NCI-H146 (cell line): ENCODE measurements at places on chromosomes 2 and 18.

GRCh38 chr18:61551586-61551985 lies 218.4 kb downstream of the CDH20 start:
- peak; percentile 75 for DNase-seq

DNA sequence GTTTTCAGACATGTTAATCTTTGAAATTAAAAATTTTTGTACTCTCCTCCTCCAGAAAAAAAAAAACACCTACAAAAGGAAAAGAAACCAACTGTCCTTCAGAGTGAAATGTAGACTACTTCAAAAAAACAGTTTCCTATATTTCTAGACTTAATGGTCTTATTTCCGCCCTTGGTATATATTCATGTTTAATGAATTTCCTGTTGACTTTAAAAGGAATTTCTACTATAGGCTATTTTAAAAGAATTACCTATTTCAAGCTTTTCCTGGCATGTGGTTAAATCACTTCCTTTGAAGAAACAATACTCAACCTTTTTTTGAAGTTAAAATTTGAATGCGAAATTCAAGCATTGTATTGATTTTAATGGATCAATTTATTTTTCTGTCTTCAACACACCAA lies 29.2 kb downstream of the GULP1 start:
- no peak for DNase-seq

GRCh38 chr18:8657050-8657820 lies 48.0 kb downstream of the RAB12 start:
- DNase-seq = peak; percentile 51

GRCh38 chr2:45647986-45648520 lies 3.4 kb upstream of the PRKCE start:
- DNase-seq = no peak

GRCh38 chr2:19848029-19848750 lies 53.6 kb downstream of the TTC32 start:
- DNase-seq = no peak

GRCh38 chr18:79385708-79386341 lies 9.9 kb upstream of the NFATC1 start:
- DNase-seq = no peak

- DNase-seq = no peak
These were observed 92.4 kb downstream of the TFCP2L1 start for GRCh38 chr2:121192576-121192975.

DNA sequence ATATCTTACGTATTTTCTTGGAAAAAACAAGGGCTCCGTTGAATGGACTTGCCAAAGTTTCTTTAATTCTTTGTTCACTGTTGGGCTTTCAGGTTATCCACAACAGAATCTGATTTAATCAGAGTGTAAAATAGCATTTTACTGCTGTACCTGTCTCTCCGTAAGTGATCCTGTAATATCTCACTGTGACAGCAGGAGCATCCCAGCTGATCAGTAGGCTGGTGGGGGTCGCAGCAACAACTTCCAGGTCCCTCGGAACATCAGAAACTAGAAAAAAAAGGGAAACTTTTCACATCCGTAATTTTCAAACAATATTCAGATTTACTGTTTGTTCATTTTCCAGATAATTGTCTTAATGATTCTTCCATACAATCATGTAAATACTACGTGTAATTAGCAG lies 51.2 kb downstream of the FN1 start:
- no peak for DNase-seq

DNA sequence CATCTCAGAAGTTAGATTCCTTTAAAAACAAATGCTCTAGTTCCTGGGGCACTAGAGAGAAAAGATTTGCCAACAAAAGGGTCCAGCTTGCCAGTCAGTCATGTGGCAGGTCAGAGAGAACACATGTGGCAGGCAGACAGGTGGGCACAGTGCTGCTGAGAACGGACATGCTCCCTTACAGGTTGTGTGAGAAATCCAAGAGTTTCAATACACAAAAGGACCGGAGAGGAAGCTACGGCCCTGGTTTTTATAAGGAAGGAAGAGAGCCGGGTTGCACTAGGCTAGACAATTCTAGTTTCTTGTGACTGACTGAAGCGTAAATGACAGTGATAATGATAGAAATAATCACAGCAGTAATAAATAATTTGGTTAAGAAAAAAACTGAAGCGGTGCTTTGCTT lies 18.3 kb downstream of the CDC42EP3 start:
- no peak for DNase-seq

DNA sequence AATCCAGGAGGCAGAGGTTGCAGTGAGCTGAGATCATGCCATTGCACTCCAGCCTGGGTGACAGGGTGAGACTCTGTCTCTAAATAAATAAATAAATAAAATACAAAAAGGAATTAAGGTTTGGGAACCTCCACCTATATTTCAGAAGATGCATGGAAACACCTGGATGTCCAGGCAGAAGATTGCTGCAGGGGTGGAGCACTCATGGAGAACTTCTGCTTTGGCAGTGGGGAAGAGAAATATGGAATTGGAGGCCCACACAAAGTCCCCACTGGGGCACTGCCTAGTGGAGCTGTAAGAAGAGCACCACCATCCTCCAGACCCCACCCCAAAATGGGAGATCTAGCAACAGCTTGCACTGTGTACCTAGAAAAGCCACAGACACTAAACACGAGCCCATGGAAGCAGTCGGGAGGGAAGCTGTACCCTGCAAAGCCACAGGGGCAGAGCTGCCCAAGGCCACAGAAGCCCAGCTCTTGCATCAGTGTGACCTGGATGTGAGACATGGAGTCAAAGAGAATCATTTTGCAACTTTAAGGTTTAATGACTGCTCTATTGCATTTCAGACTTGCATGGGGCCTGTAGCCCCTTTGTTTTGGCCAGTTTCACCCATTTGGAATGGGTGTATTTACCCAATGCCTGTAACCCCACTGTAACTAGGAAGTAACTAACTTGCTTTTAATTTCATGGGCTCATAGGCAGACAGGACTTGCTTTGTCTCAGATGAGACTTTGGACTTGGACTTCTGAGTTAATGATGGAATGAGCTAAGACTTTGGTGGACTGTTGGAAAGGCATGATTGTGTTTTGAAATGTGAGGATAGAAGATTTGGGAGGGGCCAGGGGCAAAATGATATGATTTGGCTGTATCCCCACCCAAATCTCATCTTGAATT lies 265.3 kb downstream of the ZEB2 start:
- no peak for DNase-seq

DNA sequence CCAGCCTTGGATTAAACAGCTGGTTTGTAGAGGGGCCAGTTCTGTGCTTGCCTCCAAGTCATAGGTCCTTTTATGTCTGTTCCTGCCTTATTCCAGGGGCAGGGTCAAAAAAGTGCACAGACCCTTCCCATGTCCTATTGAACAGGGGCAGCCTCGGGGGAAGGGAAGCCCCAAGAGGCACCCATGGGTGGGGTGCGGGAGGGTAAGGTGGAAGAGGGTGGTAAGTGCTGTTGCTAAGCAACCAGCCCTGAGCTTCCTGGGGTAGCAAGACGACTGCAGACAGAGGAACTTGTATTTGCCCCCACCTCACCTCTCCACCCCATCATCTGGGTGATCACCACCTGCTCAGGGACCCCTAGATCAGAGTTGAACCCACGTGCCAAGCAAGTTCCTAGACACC lies 7.7 kb downstream of the DNMT3A start:
- DNase-seq = no peak

DNA sequence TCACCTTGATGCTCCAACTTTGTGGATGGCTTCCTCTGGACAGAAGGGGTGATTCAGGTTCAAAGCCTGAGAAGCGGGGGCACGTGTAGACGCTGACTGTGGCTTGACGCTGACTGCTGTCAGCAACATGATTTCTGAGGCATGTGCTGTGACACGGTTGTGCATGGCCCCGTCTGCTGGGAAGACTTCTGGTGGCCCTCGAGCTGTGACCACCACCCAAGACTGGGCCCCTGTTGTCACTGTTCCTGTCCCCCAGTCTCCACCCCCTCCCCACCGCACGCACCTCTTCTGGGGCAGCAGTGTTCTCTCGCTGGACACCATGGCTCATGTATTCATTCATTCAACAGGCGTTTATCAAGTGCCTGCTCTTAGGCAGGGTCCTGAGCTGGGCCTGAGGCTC lies 245.0 kb downstream of the FAM210A start:
- no peak for DNase-seq

DNA sequence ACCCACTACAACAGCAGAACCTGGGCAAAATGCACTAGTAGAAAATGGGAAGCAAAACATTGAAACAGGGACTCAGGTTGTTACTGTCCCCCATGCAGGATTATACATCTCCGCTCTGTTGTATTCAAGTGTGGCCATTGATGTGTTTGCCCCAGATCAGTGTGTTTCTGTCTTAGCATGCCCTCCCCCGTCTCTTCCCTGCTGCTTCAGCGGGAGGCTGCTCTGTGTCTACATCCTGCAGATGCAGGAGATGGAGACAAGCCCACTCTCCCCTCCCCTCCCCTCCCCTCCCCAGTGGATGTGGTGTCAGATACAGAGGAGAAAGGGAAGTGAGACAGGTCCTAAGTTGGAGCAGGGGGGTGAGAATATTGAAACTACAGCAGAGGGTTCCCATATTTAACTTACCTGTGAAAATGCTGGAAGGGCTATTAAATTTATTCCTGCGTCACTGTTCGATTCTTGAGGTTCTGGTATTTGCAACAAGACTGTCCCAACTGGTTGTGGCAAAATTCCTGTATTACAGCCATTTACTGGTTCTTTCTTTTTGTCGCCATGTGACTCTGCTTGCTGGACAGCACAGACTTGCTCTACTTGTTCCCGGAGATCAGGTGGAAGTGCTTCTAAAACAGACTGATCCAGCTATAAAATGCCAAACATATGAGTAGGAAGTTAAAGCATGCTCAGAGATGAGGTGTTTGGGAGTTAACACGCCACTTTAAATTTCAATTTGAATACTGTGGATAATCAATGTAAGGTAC lies 67.0 kb downstream of the EIF5B start:
- DNase-seq = no peak

- DNase-seq = no peak
These were observed 105.6 kb downstream of the TNS1 start for GRCh38 chr2:217897091-217897715.

GRCh38 chr2:225400060-225400511 lies 576 bp downstream of the NYAP2 start:
- DNase-seq = peak; percentile 69

DNA sequence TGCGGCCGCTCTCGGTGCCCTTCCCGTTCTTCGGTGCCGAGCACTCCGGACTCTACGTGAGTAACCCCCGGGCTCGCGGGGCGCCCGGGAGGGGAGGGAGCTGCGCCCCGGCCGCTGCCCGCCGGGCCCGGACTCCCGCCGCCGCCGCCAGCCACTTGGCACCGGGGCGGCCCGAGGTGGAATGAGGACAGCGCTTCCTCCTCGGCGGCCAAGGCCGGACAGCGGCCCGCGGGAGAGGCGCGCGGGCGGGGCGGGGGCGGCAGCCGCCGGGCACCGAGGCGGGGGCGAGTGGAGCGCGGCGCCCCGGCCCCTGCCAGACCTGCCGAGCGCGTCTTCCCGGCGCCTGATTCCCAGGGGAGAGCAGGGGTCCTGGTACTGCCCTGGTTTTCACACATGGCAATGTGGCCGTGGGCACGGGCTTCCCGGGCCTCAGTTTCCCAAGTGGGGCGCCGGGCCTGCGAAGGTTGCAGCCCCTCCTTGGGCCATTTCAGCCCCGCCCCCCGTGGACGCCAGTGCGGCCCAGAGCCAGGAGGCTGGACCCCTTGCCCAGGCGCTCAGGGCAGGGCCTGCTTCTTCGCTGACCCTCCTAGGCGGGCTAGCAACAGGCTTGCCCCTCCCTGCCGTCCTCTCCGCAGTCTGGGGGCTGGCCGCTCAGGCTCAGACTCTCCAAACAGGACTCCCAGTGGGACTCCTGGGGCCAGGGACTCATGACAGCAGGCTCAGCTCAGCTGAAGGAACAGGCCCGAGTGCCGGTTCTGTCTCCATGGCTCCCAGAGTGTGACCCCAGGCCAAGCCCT lies 775 bp downstream of the SNED1 start:
- peak; percentile 16 for DNase-seq

GRCh38 chr2:176414641-176415040 lies 145.4 kb downstream of the MTX2 start:
- no peak for DNase-seq

- DNase-seq = no peak
These were observed 382.9 kb downstream of the DCC start for GRCh38 chr18:52722904-52723303.

DNA sequence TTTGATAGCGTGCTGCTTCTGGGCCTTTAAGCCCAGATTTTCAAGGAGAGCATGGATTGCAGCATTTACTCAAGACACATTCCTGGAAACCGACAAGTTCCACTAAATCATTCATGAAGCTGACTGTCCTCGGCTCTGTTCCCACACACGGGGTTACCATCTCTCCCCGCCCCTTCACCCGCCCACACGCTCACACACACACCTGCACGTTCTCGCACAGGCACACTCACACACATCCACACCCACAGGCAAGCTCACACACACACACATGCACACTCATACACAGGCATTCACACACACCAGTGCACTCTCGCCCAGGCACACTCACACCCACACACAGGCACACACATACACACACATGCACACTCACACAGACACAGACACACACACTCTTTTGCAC lies 150.0 kb upstream of the AGAP1 start:
- no peak for DNase-seq

GRCh38 chr18:55443776-55444175 lies 144.2 kb downstream of the TCF4 start:
- DNase-seq = no peak

GRCh38 chr2:178761759-178762371 lies 45.4 kb downstream of the TTN start:
- peak; percentile 62 for DNase-seq

GRCh38 chr18:80172056-80172455 lies 63.0 kb downstream of the ADNP2 start:
- DNase-seq = no peak

DNA sequence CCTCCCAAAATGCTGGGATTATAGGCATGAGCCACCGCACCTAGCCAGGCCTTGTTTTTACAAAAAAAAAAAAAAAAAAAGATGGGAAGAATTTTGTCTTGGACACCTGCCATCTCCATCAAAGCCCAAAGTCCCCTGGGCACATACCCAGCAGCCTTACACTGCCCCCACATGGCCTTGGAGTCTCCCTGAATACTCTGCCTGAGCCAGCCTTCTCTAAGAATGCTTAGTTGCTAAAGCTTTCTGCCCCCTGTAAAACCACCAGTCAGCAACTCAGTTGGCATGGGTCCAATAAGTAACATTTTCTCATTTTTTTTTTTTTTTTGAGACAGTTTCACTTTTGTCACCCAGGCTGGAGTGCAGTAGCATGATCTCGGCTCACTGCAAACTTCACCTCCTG lies 40.6 kb downstream of the SPC25 start:
- peak; percentile 0 for DNase-seq

DNA sequence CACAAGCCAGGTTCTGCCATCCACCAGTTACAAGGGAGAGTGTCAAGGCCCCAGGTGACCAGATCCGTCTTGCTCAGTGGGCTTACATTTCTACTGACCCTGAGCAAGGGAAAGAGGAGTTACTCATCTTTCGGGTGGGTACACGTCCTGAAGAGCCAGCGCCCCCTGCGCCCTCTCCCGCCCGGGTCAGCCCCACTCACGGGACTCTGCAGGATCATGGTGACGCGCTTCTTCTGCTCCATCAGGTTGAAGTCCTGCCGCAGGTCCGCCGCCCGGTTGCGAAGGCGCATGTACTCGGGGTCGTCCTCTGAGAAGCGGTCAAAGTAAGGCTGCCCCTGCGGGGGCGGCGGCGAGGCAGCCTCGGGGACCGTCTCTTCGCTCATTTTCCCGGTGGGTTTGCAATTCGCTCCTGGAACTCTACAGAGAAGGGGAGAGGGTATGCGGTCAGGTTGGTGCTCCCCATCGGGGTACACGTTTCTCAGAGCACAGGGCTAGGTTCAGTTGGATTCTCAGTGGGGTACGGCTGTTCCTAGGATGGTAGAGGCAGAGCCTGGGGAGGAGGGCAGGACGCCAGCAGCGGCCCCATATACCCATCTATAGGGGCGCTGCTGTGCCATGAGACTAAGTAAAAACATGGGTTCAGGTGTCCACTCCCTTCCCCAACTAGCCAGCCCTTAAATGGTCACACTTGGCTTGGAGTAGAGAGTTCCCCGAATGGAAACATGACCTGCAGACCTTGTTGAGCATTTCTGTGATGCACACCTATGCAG lies 61.8 kb downstream of the ADD2 start:
- DNase-seq = no peak
